ENCODE measurements at places on chromosomes 5 and 9.

- no peak for DNase-seq
These were observed 451.8 kb downstream of the RAB3C start for GRCh38 chr5:59034498-59035186.

- DNase-seq = no peak
These were observed 6.6 kb downstream of the ITK start for GRCh38 chr5:157187046-157187754.

GRCh38 chr9:90914196-90914595, 112.6 kb downstream of the SYK start:
- no peak for DNase-seq

- no peak for DNase-seq
These were observed 23.8 kb upstream of the POMT1 start for GRCh38 chr9:131478911-131479310.

Measured in 8988T (cell line).